ENCODE measurements at places on chromosomes 2 and 18. TPM values are rescaled to one million over a fixed set of nuclear protein-coding genes. Genes with fewer than 3 reads are reported as not detected.

- DNase-seq = no peak
Measured at GRCh38 chr2:160472839-160473251, 20.8 kb downstream of the RBMS1 start.

DNA sequence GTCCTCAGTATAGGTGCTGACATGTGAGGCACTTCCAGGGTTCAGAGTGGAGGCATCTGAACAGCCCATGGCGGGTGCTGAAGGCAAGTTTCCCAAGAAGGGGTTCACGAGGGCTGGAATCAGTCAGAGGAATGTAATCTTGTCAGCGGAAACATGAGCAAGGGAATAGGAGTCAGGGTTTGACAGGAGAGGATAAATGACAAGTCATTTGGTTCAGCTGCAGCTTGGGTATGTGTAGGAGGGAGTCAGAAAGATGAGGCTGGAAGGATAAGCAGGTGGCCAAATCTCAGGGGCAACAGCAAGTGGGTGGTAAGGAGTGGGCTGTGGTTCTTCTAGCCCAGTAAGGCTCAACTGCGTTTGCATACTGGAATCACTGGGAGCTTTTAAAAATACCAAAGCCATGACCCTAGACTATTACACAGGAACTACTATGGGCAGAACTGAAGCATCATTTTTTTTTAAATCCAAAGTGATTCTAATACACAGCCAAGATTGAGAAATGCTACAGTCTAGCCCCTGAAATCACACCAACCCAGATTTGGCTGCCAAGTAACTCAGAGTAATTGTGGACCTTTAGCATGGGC is 41.8 kb upstream of the NAB1 start:
- no peak for DNase-seq

DNA sequence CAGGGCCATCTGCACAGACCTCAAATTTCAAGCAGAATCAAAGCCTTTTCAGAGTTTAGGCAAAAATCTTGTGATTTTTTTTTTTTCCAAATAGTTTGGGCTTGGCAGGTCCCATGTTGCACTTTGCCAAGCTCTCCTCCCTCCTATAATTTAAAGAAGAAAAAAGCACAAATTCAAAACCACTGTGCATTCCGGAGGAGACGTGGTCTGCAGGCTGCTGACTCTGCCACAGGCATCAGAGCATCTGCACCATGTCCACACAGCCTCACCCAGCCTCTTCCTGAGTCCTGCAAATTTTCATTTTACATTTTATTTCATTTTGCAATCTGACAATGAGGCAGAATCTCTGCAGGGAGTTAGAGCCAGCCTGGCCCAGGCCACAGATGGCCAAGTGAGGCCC is 15.7 kb upstream of the GPC1 start:
- no peak for DNase-seq

Gene MRO
- total RNA-seq = not detected

Gene SEMA4F
- 10.1 TPM for total RNA-seq

Gene CFAP65
- 1.3 TPM for total RNA-seq

Gene REEP1
- total RNA-seq = 4.7 TPM

Gene THAP4
- total RNA-seq = 53.6 TPM

Gene REG1B
- not detected for total RNA-seq
